CD4-positive, alpha-beta T cell (primary cell): ENCODE measurements at places on chromosomes 11 and 22. TPM values are rescaled to one million over a fixed set of nuclear protein-coding genes. Genes with fewer than 3 reads are reported as not detected.

Gene LAMTOR1
- total RNA-seq = 29.5 TPM

Gene NOX4
- total RNA-seq = not detected

Gene RRP8
- 27.3 TPM for total RNA-seq

Gene SLC22A12
- not detected for total RNA-seq

Gene MEI1
- 81.0 TPM for total RNA-seq

Gene TENM4
- 0.31 TPM for total RNA-seq

Gene SNX15
- 13.9 TPM for total RNA-seq

Gene TBX1
- not detected for total RNA-seq

Gene JHY
- 4.7 TPM for total RNA-seq

Gene NXPE2
- total RNA-seq = not detected

DNA sequence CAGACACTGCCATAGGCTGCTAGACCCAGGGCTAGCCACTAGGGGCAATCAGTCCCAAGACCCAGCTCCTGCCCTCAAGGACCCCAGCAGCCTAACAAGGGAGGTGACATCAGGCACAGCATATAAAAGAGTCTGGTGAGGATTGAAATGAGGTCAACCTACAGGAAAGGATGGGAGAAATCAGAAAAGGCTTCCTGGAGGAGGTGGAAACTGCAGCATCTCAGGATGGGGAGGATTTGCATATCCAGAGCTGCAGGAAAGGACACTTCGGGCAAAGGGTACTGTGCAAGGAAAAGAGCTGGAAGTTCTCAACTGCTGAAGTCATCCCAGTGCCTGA, 2.9 kb upstream of the ARFGAP2 start:
- no peak for DNase-seq

GRCh38 chr11:18471995-18472394, 16.3 kb downstream of the LDHAL6A start:
- DNase-seq = no peak

- DNase-seq = no peak
Observed at GRCh38 chr11:57490456-57491248, 24.9 kb downstream of the SLC43A1 start.

- DNase-seq = no peak
Observed at GRCh38 chr11:924406-925157, 1.1 kb upstream of the AP2A2 start.

DNA sequence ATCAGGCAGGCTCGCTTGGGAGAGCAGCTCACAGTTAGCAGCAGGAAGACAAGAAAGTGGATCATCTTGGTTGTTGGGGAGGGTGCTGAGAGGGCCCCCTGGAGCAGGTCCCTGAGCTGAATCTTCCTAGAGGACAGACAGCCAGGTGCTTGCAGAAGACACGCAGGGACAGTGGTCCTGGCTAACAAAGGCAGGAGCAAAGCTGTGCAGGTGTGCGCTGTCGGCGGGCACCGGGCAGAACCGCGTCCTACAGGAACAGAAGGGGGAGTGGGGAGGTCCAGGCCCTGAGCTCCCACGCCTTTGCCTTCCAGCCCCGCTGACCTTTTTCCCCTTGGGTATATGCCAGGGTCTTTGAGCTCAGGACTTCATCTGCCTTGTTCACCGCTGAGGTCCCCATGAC, 30.1 kb upstream of the PARVB start:
- no peak for DNase-seq

DNA sequence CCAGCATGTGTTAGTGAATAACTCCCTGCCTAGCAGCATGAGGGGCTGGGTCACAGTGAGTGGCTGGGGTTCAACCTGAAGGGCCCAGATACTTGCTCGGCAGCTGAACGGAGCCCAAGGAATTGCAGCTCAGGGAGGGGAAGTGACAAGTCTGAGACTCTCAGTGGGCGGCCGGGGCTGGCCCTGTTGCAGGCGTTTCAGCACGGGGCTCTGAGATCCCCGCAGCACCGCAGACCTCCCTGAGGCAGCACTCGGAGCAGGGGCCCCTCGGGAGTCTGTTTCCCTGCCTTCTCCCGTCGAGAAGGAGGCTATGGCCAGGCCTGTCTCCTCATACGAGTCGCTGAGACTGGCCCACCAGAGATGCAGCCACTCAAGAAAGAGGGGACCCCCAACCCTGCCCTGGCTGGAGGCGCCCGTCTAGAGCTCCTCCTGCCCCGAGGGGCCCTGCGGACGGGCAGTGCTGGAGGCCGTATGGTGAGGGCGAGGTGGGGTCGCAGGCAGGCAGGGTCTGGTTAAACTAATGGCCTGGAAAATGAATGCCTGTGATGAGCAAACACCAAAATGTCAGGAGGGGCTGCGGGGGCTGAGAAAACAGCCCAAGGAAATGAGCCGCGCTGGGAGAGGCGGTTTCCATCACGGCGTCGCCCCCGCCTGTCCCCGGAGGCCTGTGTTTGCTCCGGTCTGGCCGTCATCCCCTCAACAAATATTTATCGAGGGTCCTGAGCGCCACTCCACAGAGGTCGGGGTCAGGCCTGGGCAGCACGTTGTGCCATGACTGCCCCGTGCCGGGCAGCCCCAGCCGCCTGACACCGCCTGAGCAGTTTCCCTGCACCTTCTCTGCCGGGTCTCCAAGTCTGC, 9.3 kb downstream of the TSSC4 start:
- no peak for DNase-seq

DNA sequence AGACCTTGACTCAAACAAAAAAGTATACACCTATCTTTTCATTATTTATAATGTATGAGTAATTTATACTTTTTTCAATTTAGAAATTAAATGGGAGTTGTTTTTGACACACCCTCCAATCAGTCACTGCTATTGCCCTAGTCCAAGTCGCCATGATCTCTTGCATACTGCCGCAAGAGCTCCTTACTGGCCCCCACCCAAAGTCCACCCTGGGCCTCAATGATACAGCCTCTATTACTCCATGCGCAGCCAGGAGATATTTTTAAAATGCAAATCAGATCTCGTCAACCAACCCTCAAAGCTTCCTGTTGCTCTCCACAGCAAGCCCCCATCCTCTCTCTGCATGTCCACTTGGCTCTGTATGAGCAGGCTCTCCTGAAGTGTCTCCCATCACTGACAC, 12.8 kb upstream of the LMO1 start:
- DNase-seq = no peak

DNA sequence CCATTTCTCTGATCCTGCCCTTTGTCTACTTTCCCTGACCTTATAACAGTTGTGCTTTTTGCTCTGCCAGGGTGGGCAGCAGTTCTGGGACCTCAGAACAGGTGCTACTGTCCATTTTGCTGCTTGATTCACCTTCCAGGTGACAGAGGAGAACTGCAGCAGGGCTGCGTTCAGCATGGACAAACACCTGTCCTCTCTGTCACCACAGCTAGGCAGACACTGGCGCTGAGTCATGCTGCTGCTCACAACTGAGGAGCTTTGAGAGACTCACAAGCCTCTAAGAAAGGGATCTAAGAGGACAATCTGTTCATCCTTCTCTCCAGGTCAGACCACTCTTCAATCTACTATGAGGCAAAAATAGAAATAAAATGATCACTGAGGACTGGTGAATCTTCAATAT, 1144.5 kb upstream of the CCDC90B start:
- no peak for DNase-seq

DNA sequence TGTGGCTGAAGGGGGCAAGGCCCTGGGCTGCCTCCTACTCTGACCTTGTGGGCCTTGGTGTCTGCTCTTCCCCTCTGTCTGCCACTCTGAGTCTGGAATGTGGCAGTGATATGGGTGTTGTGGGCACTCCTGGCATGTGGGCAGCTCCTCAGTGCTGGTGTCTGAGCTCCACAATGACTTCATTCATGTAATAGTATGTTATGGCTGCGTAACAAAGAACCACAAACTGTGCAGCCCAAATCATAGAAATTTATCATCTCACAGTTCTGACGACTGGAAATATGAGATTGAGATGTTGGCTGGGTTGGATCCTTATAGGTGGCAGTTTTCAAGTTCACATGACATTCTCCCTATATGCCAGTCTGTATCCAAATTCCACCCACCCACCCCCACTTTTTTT, 59.1 kb downstream of the BCR start:
- DNase-seq = no peak

DNA sequence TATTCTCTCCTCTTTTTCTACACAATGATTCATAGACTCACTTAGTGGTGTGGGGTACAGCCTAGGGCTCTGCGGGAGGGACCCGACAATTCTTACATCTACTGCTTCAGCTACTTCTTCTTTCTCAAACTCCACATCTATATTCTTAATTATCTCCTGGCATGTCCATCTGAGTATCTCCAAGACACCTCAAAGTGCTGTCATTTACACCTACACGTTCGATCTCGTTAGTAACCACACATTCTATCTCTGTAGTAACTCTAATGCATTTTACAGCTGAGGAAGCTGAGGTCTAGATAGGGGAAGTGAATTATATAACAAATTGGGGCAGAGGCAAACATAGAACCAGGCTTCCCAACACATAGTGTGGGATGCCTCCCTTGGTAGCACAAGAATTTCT, 27.7 kb upstream of the RRM1 start:
- no peak for DNase-seq

- DNase-seq = no peak
Observed at GRCh38 chr11:100890789-100891188, 203.7 kb downstream of the ARHGAP42 start.

GRCh38 chr11:90288212-90288821, 65.5 kb upstream of the CHORDC1 start:
- DNase-seq = peak; percentile 8

DNA sequence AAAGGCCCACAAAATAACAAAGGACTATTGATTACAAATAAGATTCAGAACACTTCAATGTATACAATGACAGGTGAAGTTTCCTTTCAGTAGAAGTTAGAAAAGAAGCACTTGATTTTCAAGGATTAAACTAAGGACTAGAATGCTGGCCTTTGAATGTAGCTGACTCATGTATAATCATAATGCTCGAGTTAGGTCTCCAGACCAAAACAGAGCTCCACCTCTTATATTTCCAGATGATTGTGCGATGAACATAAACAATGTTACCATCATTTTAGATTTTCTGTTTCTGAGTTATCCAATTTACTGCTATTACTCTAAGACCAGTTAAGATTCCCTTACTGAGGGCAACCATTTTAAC, 40.4 kb upstream of the RAPSN start:
- DNase-seq = no peak

DNA sequence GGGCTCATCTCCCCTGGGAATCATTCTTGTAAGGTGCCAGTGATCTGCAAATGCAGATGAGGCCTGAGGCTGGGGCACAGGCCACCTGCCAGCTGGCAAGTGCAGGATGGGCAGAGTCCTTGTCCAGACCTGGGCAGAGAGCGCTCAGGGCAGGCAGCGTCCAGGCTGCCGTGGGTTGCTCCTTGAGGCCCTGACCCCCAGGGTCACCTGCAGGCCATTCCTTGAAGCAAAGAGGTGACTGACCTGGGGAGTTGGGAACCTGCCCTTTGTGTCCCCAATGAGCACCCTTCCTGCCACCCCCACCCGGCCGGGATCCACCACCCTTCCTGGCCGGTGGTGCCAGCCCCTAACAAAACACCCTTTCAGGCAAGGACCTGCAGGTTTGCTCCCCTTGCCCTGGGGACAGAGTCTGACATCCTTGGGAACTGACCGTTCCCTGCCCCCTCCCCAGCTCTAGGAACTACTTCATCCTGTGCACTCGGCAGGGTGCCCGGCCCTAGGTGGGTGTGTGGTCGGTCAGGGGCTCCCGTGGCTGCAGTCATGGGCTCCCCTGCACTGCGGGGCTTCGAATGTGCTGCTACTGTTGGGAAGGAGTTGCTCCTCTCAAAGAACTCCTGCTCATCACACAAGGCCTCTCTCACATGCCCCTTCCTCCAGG, 28.3 kb downstream of the DUSP8 start:
- no peak for DNase-seq

- DNase-seq = peak; percentile 6
Observed at GRCh38 chr11:17734986-17735817, 621 bp downstream of the KCNC1 start.

GRCh38 chr11:18853086-18853720, 61.6 kb upstream of the PTPN5 start:
- DNase-seq = no peak

- DNase-seq = no peak
Observed at GRCh38 chr11:109993786-109994185, 99.4 kb upstream of the ZC3H12C start.

- no peak for DNase-seq
Observed at GRCh38 chr11:130486987-130487923, 38.8 kb downstream of the ADAMTS15 start.

DNA sequence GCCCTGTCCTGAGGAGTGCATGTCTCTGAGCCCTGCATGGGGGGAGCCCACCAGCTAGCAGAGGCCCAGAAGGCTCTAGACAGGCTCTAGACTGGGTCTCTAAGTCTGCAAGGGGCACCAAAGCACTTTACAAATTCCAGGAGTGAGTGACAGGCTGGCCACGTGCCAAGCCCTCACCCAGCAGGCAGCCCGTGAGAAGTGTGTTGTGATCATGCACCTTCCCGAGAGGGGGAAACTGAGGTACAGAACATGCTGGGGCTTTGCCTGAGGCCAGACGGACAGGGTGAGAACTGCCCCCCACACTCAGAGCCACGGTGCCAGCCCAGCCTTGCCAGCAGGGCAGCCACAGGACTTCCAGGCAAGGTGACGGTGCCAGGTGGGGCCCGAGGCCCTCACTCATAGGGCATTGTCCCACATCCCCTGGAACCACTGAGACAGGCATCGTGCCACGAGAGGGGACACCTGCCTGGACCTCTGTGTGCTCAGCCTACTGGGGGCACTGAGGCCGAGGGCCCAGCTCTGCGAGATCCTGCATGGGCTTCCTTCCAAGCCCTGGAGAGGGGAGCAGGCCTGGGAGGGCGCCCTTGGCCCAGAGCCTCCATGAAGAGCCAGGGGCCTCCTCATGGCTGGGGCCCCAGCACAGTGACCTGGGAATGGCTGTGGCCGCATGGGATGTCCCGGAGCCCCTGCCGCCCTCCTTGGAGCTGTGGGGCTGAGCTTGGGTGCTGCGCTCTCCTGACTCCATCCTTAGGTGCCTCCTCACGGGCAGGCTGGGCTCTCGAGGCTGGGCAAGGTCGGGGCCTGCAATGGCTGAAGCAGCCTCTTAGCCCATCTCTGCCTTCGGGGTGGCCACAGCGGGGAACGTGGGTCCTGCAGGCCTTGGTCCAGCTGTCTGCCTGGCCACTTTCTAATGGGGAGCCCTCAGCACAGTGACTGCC, 121.5 kb downstream of the KCNQ1OT1 start:
- DNase-seq = no peak

DNA sequence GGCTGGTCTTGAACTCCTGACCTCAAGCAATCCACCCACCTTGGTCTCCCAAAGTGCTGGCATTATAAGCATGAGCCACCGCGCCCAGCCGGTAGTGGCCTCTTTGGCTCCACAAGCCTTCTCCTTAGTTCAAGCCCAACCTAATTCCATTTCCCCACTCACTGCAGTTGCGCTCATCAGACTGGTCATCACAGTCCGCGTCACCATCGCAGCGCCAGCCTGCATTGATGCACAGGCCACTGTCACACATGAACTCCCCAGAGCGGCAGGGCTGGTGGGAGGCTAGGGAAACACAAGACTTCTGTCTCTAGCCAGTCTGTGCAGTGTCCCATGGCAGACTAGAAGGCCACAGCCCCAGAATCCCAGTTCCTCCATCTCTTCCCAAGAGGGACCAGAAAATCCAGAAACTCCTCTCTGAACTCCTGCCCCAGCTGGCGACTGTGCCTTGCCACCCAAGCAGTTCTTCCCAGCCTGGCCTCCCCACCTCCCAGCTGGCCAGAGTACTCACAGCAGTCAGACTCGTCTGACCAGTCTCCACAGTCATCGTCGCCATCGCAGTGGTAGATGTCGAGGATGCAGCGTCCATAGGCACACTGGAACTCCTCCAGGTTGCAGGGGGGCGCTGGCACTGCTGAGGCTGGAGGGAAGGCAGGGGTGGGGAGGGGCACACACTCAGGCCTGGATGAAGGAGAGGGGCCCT, 19.8 kb downstream of the LRP4 start:
- no peak for DNase-seq

- no peak for DNase-seq
Observed at GRCh38 chr11:121763526-121763925, 310.8 kb upstream of the SORL1-AS1 start.

- no peak for DNase-seq
Observed at GRCh38 chr22:46673205-46673604, 53.0 kb downstream of the GRAMD4 start.
